ENCODE measurements at places on chromosomes 12 and 14. TPM values are rescaled to one million over a fixed set of nuclear protein-coding genes. Genes with fewer than 3 reads are reported as not detected.

DNA sequence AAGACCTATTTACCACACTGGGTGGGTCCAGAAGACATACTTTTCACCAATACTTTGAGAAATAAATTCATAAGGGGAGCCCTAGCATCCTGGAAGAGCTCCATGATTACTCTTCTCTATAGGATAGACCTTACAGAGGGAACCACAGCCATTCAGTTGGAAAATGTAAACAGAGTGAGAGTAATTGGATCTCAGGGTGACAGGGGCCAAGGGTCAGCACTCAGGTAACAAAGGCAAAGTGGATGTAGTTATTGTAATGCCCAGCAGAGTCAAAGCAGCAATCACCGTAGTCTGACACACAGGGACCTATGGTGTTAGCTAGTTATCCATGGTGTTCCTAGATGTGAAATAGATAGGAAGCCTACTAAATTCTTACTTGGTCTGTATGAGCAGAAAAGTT lies 10.8 kb upstream of the GTF2A1 start:
- DNase-seq = no peak

Gene GPRC5D
- not detected for total RNA-seq

Gene BCL2L2
- total RNA-seq = 37.5 TPM

Gene HOXC6
- total RNA-seq = not detected
